ENCODE measurements at places on chromosomes 2 and 18.

DNA sequence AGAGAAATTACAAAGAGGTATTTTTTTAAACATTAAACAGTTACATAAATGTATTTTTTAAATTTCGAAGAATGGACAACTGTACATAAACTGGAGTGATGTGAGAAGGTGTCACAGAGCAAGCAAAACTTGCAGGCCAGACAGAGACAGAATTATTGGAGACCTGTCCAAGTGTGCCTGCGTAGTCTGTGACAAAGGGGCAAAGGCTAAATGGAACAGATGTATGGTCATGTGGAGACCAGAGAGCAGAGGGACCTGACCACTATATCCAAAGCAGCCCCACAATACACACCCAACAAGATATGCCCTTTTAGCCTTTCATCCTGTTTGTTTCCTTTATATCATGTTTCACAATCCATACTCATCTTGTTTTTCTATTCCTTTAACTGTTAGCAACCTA lies 225.3 kb upstream of the VWC2L start:
- no peak for DNase-seq

- no peak for DNase-seq
Observed at GRCh38 chr2:122692400-122693083, 937.1 kb downstream of the TSN start.

- no peak for DNase-seq
Observed at GRCh38 chr2:197138506-197138905, 172.1 kb downstream of the ANKRD44 start.

DNA sequence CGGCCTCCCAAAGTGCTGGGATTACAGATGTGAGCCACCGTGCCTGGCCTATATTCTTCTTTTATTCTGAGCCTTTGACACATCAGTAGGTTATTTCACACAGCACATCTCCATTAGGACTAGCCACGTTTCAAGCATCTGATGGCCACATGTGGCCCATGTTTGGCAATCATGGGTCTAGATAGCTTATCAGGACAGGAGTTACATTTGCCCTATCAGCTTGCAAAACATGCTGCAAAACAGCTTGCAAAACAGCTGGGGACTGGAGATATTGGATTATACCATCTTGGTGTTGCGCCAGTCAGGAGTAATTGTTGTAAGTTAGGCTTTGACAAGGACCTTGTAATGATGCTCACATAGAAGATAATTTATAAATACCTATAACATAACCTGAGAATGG lies 94.9 kb downstream of the GBX2 start:
- no peak for DNase-seq
